Fibroblast of skin of scalp (primary cell): ENCODE measurements at places on chromosomes 13 and 19.
A peak's percentile ranks its signal among the peaks of the same experiment; 100 is the strongest.

DNA sequence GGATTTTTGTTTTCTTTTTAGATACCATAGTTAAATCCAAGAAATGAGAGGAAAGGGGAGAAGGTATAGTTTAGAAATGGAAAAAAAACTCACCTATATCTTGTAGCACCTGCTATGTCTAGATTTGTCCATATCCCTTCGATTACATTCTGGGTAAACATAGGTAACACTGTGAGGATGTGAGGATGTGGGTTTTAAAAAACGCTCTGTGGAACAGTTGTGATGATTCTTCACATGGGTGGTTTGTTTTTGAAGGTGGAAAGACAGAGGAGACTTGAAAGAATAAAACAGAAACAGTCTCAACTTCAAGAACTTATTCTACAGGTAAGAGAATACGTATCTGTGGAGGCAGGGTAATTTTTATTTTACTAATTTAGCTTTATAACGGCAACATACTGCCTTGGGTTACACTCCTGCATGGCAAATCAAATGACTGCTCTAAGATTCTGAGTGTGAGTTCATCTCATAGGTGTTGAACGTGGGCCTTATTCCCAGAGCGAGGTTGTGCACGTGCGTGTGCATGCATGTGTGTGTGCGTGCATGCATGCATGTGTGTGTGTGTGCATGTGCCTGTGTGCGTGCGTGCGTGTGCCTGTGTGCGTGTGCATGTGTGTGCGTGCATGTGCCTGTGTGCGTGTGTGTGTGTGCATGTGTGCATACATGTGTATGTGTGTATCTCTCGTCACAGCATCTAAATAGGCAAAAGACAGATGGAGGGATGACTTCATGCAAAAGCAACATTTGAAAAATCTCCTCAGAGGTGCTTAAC is 23.5 kb downstream of the ATP4B start:
- DNase-seq: no peak

- DNase-seq: no peak
Observed at GRCh38 chr19:30249911-30250310, 122.3 kb upstream of the ZNF536 start.

DNA sequence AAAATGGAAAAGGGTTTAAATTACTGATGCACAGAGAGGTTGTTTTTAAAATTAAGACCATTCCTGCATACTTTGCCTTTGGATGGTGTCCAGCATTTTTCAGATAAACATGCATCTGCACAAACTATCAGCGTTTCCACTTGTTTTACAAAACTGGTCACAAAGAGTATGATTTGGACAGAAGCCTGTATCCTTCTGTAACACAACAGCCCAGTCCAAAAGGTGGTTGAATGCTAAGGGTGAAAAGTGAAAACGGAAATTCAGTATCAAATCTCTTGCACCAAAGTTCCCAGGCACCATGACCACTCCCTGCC is 21.7 kb upstream of the DOCK9 start:
- no peak for DNase-seq

DNA sequence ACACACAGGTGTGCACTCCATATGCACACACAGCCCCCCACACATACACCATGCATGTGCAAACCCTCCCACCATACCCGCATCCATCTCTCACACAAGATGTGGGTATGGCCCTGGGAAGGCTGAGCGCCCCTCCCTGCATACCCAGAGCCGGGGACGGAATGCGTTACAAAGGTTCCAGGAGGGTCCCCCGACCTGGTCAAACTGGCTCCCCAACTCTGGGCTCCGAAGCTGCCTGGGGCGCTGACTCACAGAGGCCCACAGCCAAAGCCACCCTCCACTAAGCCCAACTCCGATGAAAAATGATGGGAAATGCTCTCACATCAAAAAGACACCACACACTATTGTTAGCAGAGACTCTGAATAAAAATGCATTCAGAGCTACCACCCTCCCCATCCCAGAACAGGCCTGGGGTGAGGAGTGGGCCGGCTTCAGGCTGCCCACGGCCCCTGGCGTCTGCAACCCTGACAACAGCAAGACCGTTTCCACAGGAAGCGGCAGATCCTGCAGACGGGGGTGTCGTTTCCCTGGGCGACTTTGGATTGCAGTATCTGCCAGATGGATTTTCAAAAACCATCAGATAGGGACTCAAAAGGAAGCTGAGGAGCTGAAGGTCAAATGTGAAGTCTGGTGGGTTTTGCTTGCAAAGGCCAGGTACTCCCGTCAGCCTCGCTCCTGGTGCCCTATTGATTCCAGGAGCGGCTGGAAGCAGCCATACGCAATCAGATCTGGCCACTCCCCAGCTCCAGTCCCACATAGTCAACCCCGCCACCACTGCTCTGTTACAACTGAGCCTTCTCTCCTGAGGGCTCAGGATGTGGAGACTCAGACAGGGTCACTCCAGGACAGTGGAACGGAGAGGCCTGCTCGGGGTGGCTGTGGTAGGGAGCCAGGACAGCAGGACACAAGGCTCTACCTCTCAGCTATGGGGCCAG is 14.3 kb downstream of the PEPD start:
- DNase-seq: no peak

- no peak for DNase-seq
Observed at GRCh38 chr19:19539698-19540063, 1.6 kb downstream of the CILP2 start.

DNA sequence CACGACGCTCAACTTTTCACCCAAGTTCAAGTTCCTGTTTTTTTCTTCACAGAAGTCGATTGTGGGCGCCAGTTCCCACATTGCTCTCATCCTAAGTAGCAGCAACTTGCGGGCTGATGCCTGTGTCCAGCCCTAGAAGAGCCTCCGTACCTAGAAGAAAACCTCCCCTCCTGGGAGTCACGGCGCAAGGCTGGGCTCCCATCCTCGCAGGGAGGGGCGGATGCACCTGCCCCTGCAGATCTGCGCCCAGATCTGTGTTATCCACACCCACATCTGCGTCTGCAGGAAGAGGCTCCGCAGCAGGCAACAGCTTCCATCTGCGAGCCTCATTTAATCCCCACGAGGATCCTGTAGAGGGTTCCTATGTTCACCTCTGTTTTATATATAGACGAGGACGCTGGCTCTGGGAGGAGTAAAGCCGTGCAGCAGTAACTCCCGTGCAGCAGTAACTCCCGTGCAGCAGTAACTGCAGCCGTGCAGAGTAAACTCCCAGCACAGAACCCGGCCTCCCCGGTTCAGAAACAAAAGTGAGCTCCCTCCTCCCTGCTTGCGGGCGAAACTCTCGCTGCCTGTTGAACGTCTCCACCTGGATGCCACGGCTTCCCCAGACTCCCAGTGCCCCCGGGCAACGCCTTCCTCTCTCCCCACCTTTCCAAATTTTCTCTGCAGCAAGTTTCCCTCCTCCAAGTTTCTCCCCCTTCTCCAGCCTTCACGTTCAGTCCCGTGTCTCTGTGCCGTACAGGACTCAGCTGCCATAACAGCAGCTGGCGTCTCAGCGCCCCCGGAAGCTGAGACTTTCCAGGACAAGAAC is 23.5 kb upstream of the LAIR1 start:
- DNase-seq: no peak

DNA sequence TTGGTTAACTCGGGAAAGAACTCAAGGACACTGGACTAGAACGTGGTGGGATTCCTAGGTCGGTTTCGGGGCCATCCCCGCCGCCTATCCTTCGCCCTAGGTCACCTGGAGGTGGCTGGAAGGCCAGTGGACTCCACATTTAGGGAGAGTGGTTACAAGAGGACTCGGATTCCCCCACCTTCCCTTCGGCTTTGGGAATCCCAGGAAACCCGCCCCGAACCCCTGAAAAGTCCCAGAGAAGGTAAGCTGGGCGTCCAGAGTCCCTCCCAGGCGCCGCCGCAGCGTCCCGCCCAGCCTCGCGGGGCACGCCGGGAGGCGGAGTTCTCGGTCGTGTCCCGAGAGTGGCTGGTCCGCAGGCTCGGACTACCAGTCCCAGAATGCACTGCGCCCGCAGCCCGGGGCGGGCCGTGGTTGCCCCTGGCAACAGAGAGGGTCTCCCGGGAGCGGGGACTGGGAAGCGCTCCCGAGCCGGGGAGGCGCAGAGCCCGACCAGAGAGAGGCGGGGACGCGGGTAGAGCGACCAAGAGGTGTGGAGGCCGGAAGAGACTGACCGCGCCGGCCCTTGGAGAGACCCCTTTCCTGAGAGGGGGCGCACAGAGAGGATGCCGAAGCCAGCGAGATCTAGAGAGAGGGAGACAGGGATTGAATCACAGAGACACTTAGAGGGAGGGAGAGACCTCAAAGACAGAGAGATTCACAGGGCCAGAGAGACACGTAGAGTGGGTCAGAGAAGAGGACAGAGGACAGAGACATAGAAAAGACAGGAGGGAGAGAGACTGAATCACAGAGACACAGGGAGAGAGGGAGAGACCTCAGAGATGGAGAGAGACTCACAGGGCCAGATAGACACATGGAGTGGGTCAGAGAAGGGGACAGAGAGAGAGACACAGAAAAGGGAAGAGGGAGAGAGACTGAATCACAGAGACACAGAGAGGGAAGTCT is 2.6 kb upstream of the PRKCG start:
- DNase-seq: peak; percentile 94

GRCh38 chr19:2014131-2014571 is 1.4 kb downstream of the BTBD2 start:
- DNase-seq: no peak

DNA sequence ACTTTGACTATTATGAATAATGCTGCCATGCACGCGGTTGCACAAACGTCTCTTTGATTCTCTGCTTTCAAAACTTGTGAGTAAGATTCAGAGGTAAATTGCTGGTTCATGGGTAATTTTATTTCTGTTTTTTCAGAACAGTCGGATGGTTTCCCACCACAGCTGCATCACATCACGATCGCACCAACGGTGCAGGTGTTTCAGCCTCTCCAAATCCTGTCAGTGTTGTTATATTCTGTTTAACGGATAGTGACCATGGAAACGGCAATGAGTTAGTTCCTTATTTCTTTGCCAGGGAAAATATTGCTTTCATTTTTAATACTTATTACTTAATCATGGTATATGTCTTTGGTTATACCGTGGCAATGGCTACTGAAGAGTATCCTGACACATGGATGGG is 19.1 kb upstream of the ZNF835 start:
- no peak for DNase-seq

GRCh38 chr13:113756441-113757097 is 2.5 kb upstream of the TMEM255B start:
- no peak for DNase-seq

- no peak for DNase-seq
Observed at GRCh38 chr13:75587679-75588078, 38.1 kb downstream of the UCHL3 start.

DNA sequence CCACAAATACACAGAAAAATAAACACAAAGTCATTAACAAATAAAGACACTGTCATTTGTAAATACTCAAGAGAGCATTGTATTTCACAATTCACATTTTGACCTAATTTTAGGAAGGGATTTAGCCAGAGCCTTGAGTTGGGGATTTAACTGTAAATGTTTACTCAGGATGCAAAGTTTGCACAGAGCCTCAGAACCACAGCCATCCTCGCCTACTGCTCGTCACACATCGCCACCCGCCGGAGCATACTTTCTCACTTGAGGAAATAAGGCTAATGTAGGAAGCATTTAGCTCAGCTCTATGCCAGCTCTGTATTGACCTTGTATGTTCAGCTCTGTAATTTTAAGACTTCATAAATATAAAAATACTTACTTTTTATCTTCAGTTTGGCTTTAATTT is 442.7 kb downstream of the OXGR1 start:
- DNase-seq: no peak
